ENCODE measurements at places on chromosomes 2 and 18.

- DNase-seq, result no peak
These were observed 199.2 kb upstream of the SLC39A10 start for GRCh38 chr2:195457873-195458272.

DNA sequence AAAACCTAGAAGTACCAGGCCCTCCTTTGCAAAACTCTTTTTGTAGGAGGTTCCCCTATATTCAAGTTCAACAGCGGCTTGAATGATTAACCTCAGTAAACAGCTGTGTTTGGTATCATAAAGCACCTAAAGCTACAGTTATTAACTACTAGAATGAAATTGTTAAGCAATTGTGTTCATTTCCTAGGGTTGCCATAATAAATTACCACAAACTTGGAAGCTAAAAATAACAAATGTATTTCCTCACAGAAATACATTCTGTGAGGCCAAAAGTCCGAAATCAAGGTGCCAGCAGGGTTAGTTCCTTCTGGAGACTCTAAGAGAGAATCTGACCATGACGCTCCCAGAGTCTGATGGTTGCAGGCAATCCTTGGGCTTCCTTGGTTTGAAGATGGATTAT is 202.1 kb upstream of the ACVR2A start:
- DNase-seq, result no peak

GRCh38 chr2:181780047-181780651 is 99.8 kb upstream of the NEUROD1 start:
- no peak for DNase-seq

- DNase-seq, result no peak
These were observed 12.4 kb upstream of the IGFBP2 start for GRCh38 chr2:216620786-216621185.

GRCh38 chr2:20322527-20323300 is 27.9 kb downstream of the PUM2 start:
- DNase-seq, result no peak

- no peak for DNase-seq
These were observed 25.7 kb downstream of the SRBD1 start for GRCh38 chr2:45585267-45585861.

- DNase-seq, result no peak
These were observed 239.8 kb downstream of the SETBP1 start for GRCh38 chr18:44920441-44920840.

- no peak for DNase-seq
These were observed 31.0 kb downstream of the BCL11A start for GRCh38 chr2:60522462-60522861.

GRCh38 chr2:20145497-20146193 is 79.3 kb downstream of the SDC1 start:
- DNase-seq, result no peak

DNA sequence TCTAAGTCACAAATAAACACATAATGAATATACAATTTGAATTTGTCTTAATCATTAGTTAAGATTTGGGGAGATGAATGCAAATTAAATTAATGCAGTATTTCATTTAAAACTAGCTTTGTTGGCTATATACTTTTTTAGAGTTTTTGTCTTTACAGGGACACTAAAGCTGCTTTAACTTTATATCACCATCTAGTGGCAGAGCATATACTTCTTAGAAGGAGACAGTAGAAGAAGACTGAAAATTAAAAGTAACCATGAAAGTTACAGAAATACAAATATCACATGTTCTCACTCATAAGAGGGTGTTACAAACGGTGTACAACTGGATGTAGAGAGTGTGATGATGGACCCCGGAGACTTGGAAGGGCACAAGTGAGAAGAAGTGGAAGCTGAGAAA is 268.3 kb upstream of the NETO1 start:
- DNase-seq, result no peak

DNA sequence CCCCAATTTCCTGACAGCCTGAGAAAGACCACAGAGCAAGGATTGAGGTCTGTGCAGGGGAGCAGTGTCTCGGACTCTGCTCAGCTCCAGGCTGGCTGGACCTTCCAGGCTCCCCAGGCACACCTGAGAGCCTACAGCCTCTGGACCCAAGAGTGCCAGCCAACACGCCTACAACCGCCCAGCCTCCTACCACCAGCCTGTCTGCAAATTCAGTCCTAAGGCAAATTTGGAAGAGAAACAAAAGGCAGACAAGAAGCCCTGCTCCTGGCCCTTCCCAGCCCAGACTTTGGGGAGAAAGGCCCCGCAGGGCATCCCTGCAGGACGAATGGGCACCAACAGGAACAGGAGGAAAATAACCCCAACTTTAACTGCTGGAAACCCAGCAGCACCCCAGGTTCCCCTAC is 1.9 kb downstream of the HS6ST1 start:
- DNase-seq, result no peak

- no peak for DNase-seq
These were observed 652 bp downstream of the GCA start for GRCh38 chr2:162344617-162344950.

DNA sequence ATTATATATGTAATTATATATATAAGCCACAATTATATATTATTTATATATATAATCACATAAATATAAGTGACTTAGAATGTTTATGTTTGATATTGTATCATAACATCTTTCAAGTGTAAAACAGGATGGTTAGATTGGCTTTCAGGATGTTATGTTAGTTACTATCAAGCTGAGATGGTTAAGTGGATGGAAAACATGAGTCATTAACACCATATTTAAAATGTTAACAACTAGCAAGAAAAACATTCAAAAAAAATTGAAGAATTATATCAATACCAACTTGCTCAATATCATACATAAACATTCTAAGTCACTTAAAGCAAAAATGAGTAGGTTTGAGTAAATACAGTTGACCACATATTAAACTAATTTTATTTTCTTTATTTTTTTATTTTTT is 21.8 kb upstream of the RAB27B start:
- DNase-seq, result no peak

DNA sequence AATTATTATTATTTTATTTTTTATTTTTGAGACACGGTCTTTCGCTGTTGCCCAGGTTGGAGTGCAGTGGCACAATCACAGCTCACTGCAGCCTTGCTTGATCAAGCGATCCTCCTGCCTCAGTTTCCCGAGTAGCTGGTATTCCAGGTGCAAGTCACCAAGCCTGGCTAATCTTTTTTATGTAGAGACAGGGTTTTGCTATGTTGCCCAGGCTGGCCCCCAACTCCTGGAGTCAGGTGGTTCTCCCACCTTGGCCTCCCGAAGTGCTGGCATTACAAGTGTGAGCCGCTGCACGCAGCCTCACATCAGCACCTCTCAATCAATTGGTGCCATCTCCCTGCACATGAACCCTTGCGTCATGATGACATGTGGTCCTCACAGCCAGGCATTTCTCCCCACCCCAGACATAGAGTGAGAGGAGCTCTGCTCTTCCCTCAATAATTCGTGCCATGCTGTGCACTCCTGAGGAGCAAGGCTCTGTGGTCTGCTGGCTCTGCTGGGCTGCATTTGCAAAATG is 5.9 kb downstream of the INPP5D start:
- no peak for DNase-seq

DNA sequence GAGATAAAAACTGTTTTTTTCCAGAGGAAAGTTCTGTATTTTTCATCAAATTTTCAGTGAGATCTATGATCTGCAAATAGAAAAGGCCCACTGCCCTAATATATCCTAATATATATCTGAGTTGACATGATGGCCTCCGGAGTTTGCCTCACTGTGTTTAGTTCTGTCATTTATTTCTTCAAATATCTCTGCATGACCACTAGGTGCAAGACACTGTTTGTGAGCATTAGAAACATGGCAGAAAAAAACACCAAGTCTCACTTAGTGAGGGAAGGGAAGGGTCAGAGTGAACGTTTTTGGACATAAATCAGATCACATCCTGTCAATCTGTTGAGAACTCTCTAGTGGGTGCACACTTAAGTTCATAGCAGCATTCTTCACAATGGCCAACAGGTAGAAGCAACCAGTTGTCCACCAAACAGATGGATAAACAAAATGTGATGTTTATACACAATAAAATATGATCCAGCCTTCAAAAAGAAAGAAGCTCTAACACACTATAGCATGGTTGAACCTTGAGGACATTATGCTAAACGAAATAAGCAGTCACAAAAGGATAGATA is 53.4 kb downstream of the SPIRE1 start:
- DNase-seq, result no peak

DNA sequence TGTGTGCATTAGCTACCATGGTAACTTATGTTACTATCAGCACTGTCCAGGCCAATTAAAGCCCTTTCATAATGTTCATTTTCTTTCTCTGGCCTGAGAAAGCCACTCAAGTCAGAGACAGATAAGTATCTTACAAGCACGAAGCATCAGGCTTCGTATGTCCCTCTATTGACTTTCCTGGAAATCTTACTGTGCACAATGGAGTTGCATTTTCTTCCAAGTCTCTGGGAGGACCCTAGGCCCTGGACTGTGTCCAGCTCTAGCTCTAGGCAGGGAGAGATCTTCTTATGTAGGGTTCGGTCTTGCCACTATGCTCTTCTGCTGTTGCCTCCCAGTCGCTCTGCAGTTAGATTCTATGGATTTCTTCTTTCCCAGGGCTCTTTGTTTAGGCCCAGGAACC is 40.0 kb upstream of the ITGA6 start:
- no peak for DNase-seq

- no peak for DNase-seq
These were observed 176.0 kb downstream of the EXOC6B start for GRCh38 chr2:72649810-72650209.

DNA sequence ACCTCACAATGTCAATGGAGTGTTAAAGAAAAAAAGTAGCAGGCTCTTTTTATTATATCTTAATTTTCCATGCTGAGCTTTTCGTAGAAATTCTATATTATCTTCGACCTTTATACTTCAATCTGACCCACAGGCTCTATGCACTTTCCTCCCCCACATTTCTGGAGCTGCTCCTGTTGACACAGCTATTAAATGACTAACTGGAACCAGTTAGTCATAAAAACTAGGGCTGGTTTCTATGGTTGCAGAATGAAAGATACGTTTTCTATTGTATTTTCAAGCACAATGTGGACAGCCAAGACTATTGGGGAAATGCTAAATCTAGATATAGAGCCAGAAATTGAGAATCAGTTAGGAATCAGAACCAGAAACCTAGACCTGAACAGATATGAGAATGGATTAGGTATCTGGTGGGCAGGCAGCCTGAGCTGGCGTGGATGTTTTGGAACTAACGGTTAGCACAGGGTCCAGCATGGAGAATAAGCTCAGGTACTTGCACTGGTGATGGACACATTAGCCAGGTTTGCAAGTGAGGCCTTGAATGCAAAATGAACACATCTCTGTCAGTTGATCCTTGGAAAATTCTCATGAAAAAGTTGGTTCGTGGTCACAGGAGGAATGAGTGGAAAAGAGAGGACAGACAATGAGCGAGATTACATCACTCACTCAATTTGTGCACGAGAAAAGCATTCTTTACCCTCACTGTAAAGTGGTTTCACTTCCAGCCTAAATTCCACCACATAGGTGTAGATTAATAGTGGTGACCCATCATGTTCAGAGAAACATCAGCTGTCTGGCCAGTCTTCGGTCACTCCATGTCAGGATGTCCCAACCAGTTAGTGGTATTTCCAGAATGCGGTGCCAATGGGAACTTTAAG is 144.6 kb upstream of the EPHA4 start:
- no peak for DNase-seq

DNA sequence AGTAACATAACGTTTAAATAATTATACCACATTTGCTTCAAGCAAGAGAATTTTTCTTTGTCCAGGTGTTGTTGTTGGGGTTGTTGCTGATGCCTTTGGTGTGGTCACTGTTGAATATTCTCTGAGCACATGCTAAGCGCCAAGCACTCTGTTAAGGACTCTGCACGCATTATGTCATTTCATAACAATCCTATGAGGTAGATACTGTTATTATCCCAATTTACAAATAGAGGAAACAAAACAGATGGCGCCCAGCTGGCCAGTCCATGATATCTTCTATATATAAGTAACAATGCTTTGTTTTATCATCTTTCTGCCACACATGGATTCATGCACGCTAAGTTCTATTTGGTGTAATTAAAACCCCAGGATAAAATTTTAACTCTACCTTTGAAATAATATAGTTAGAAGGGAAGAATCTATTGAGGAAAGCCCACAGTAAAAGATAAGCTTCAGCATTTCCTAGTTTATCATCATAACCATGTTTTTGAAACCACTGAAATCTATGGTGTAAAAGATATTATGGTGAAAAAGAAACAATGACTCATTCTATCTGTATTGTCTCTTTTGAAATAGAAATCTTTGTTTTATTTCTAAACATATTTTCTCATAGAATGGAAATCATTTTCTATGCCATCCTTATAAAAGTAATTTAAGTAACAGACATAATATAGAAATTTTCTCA is 199.7 kb downstream of the PID1 start:
- no peak for DNase-seq

GRCh38 chr18:63183952-63184770 is 135.4 kb downstream of the BCL2 start:
- no peak for DNase-seq

- DNase-seq, result no peak
These were observed 10.0 kb downstream of the PCARE start for GRCh38 chr2:29064346-29064715.

DNA sequence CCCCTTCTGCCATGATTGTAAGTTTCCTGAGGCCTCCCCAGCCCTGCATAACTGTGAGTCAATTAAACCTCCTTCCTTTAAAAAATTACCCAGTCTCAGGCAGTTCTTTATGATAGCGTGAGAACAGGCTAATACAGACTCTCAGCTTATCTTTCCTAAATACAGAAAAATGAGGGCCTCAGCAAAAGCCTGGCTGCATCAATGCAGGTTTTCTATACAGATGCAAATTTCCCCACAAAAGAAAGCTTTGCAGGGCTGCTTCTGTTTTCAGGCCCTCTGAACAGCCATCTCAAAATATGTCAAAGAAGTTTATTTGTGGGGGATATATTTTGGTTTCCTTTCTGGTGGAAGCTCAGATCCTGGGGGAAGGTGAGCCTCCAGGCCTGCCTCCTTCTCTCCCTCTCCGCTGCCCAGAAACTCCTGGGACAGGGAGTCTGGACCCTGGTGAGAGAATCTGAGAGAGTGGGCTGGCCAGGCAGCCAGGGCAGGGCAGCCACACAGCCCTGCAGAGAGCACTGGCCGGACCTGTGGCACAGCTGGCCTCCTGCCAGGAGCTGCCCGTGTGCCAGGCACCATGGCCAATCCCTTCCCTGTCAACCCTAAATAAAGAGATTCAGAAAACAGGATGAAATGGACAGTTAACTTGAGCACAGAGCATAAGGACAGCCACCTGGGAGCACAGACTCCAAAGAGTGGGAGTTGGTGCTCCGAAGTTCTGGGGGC is 21.6 kb upstream of the AGXT start:
- DNase-seq, result no peak

GRCh38 chr18:36700955-36701354 is 127.8 kb downstream of the TPGS2 start:
- no peak for DNase-seq

DNA sequence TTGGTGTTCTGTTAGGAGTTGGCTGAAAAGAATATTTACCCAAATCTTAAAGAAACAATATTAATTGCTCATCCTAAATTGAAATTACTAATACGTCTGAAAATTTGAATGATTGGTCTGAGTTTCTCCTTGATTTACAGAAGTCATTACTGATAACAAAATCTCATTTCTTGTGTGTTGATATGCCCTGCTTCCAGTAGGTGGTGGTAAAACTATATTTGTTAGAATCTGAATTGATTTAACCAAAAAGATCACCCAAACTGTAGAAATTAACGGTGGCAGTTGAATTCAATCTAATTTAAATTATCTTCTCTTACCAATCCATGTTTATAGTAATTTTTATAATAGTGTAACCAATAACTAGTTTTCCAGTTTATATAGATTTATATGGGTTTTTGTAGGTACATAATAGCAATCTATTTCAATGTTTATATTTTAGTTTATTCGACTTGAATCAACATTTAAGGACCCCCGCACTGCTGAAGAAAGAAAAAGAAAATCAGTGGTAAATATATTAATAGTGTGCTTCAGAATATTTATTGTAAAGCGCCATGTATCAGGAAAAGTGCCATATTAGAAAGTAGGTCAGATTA is 38.3 kb downstream of the PAPOLG start:
- DNase-seq, result no peak

All from NCI-H187 treated with DMSO at 0.1 percent for 48 hours (cell line).